ENCODE measurements at places on chromosomes 4 and X.

DNA sequence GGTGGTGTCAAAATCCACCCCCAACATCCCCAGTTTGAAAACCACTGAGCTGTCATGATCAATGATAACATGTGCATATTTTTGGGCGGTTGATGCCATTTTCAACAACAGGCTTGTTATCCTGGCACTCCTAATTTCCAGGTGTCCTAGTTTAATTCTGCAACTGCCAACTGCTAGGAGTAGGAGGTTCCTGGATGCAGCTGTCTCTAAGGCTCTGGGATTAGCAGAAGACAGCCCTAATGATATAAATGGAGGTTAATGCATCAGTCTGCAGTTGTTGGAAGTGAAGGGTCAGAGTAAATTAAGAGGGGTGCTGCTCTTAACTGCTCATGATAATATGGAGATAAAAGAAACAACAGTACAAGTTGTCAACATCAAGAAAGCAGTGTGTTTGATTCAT lies 23.8 kb downstream of the ARFIP1 start:
- DNase-seq: no peak

- no peak for DNase-seq
Observed at GRCh38 chr4:3467601-3468031, 4.5 kb downstream of the DOK7 start.

- no peak for DNase-seq
Observed at GRCh38 chr4:130074096-130074495, 978.1 kb downstream of the C4orf33 start.

DNA sequence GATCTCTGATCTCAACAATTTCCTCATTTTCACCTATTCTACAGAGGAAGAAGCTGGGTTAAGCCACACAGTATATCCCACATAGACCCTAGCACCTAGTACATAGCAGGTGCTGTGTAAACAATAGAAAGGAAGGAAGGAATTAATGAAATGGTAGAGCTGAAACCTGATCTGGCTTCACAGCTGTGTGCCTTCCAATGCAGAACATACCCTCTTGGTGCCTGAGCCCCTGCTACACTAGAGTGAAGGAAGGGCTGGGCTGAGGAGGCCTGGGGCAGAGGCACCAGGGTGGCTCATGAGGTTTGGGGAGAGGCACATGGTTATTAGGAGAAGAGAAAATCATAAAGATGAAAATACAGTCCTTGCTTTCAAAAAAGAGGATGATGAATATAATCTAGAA lies 21.3 kb downstream of the LRRC66 start:
- DNase-seq: no peak

DNA sequence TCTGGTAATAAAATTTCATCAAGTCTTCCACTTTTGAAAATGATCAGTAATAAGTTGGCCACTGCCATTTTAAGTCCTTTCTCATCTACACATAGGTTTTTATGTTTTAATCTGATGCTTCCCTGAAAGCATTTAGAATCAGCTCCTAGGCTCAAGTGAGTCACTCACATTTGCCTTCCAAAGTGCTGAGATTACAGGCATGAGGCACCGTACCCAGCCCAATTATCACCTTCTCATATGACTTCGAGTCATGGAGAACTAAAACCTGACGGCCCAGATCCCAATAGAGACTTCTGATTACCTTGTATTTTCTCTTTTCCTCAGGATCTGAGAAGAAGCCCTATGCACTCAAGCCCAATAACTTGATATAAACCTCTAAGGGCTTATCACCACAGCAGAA lies 140.8 kb downstream of the OPHN1 start:
- DNase-seq: no peak

- no peak for DNase-seq
Observed at GRCh38 chr4:123731035-123731434, 334.4 kb downstream of the SPRY1 start.

DNA sequence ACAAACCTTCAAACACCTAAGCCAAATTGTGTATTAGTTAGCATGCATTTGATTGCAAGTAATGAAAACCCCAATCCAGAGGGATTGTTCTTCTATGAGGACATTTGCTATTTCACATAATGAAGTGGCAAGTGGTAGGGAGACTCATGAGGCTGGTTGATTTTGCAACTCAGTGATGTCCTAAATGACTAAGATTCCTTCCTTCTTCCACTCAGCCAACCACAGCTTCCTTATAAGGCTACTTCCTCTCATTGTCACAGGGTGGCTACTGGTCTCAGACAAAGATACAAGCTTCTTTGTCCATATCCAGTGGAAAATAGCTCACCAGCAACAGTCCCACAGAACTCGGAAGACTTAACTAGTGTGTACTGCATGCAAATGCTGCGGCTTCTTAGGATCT lies 5.3 kb upstream of the OTC start:
- peak; percentile 52 for DNase-seq

DNA sequence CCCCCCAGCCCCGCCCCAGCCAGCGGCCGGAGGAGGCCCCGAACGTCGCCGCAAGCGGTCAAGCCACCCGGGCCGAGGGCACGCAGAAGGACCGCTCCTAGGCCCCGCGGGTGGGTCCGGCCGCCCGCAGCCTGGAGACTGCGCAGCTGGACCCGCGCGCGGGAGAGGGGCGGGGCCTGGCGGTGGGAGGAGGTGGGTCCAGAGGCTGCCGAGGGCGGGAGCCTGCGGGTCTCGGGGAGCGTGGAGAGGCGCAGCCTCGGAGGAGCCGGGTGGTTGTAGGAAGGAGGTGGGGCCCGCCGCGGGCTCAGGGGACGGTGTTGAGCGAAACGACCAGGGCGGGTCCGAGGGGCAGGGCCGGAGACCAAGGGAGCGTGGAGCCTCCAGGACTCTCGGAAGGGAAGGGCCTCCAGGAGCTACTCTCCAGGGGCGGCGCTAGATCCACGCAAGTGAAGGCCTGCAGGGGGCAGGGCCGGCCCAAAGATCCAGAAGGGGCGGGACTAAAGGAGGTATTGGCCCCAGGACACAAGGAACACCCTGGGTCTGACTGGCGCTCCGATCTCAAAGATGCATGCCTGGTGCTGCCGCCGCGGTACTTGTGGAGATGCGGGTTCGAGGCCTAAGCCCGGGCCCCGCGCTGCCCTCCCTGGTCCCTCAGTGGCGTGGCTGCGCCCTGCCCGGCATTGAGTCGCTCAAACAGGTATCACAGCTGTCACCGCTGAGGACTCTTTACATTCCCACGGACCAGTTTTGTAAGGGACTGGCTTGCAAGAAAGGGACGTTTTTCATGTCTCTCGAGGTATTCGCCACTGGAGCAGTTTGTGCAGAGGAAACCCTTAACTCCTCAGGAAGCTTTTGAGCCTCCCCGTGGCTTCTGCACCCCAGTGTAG lies 5.9 kb downstream of the TIMM17B start:
- DNase-seq: peak; percentile 73

- peak; percentile 44 for DNase-seq
Observed at GRCh38 chr4:7867701-7868435, 71.8 kb downstream of the AFAP1 start.

GRCh38 chr4:140876615-140877364 lies 120.6 kb upstream of the TBC1D9 start:
- DNase-seq: no peak
